Renal cortex interstitium (tissue), 15 donors: ENCODE measurements at places on chromosomes 4 and X. TPM values are rescaled to one million over a fixed set of nuclear protein-coding genes. Genes with fewer than 3 reads are reported as not detected.

MAGEA2 gene
- not detected for polyA plus RNA-seq

GRCh38 chrX:43025806-43026315 lies 247.9 kb upstream of the PPP1R2C start:
- no peak for DNase-seq

- no peak for DNase-seq
These were observed 16.3 kb upstream of the ZNF41 start for GRCh38 chrX:47499293-47499692.

DNA sequence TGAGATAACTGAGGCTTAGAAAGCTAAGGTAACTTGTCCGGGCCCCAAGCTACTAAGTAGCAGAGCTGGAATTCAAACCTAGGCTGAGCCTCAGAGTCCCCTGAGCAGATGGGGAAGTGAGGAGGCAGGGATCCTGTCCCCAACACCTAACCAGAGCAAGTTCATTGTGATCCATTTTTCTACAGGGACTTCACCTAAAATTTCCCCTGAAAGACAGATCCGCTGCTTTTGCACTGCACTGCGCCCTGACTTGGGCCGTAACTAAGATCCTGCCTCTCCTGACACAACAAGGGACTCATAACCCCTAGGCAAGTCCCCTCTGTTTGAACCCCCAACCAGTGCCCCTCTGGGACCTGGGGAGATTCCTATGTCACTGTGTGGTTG lies 25.6 kb upstream of the MTM1 start:
- no peak for DNase-seq
